A549 treated with CORT108297 at 1 μM for 4 hours (cell line): ENCODE measurements at places on chromosomes 6 and 20. TPM values are rescaled to one million over a fixed set of nuclear protein-coding genes. Genes with fewer than 3 reads are reported as not detected.

DPPA5 gene
- total RNA-seq = not detected in 5 replicates

CYP24A1 gene
- total RNA-seq = 220 to 457 TPM (median 406 TPM) in 5 replicates

FHL5 gene
- total RNA-seq = not detected in 5 replicates

UST gene
- total RNA-seq = 2.3 to 3.3 TPM (median 2.6 TPM) in 5 replicates

ZBTB22 gene
- total RNA-seq = 2.3 to 4.3 TPM (median 4.1 TPM) in 5 replicates

GPX5 gene
- total RNA-seq = not detected in 5 replicates

COL20A1 gene
- 0.57 to 1.6 TPM (median 1.1 TPM) in 5 replicates for total RNA-seq

RIMS4 gene
- total RNA-seq = 1.2 to 1.9 TPM (median 1.5 TPM) in 5 replicates

TRIM10 gene
- 0.02 TPM in 1 of 5 replicates, not detected in the others for total RNA-seq

FAXC gene
- total RNA-seq = 5.9 to 7.7 TPM (median 6.8 TPM) in 5 replicates

ARG1 gene
- not detected in 5 replicates for total RNA-seq

NDUFAF4 gene
- 33.2 to 60.0 TPM (median 51.4 TPM) in 5 replicates for total RNA-seq

ILRUN gene
- 29.5 to 32.4 TPM (median 30.9 TPM) in 5 replicates for total RNA-seq

GTSF1L gene
- not detected in 5 replicates for total RNA-seq

ACSS1 gene
- 8.8 to 13.2 TPM (median 13.1 TPM) in 5 replicates for total RNA-seq

BPIFB1 gene
- total RNA-seq = 0.07 to 0.22 TPM (median 0.14 TPM) in 3 of 5 replicates, not detected in the others

TTPAL gene
- 11.0 to 14.2 TPM (median 13.7 TPM) in 5 replicates for total RNA-seq

LCA5 gene
- total RNA-seq = 0.49 to 1.1 TPM (median 0.95 TPM) in 5 replicates

OLIG3 gene
- not detected in 5 replicates for total RNA-seq

PDE7B gene
- 0.89 to 1.5 TPM (median 1.3 TPM) in 5 replicates for total RNA-seq

GSTA1 gene
- 0.11 TPM in 1 of 5 replicates, not detected in the others for total RNA-seq

TMEM30A gene
- 34.2 to 46.9 TPM (median 43.3 TPM) in 5 replicates for total RNA-seq

SLC12A5 gene
- 11.6 to 17.1 TPM (median 15.1 TPM) in 5 replicates for total RNA-seq

IRF4 gene
- 0.13 to 0.45 TPM (median 0.14 TPM) in 5 replicates for total RNA-seq

NOX3 gene
- not detected in 5 replicates for total RNA-seq

IMPG1 gene
- not detected in 5 replicates for total RNA-seq

PTPRT gene
- not detected in 5 replicates for total RNA-seq

SMIM26 gene
- total RNA-seq = 134 to 169 TPM (median 135 TPM) in 5 replicates

MYT1 gene
- total RNA-seq = 0.03 to 0.30 TPM (median 0.10 TPM) in 5 replicates

B3GAT2 gene
- total RNA-seq = 0.02 to 0.03 TPM (median 0.02 TPM) in 5 replicates

SDHAF4 gene
- total RNA-seq = 3.7 to 6.5 TPM (median 5.2 TPM) in 5 replicates

BMP5 gene
- total RNA-seq = 0.01 to 0.05 TPM in 2 of 5 replicates, not detected in the others

PPT2 gene
- total RNA-seq = 7.1 to 10.4 TPM (median 9.9 TPM) in 5 replicates

ARMC2 gene
- total RNA-seq = 1.8 to 2.8 TPM (median 2.4 TPM) in 5 replicates

PRL gene
- not detected in 5 replicates for total RNA-seq

CLPSL1 gene
- total RNA-seq = not detected in 5 replicates

FLRT3 gene
- total RNA-seq = 1.6 to 2.2 TPM (median 1.8 TPM) in 5 replicates

CDS2 gene
- 48.5 to 60.2 TPM (median 58.2 TPM) in 5 replicates for total RNA-seq
